ENCODE measurements at places on chromosomes 7 and 10. TPM values are rescaled to one million over a fixed set of nuclear protein-coding genes. Genes with fewer than 3 reads are reported as not detected.

DNA sequence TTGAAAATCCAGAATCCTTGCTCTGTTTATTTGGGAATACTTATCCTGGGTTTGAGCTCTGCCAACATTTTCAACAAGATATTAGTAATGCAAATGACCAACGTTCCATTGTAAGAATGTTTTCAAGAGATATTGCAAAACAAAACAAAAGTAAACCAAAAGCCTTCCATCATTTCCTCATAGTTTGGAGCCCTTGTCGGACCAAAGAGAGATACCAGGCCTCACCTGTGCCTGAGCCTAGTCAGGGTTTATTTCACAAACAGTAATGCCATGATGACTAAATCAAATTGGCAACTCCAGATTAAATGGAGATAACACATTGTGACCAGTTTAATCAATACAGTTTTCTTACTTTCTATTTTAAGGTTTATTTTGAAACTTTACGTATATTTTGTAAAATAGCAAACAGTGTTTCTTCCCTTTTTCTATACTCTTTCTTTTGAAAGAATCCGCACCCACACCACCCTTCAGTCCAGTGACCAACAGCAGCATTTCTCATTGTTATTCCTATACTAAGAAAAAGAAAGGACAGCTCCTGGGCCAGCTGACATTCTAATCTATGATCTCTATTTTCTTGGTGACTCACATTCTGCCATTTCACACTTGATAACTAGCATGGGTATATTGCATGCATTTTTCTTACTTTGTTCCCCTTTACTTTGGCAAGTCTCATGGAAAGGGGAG lies 168.5 kb upstream of the MEOX2 start:
- no peak for DNase-seq

DNA sequence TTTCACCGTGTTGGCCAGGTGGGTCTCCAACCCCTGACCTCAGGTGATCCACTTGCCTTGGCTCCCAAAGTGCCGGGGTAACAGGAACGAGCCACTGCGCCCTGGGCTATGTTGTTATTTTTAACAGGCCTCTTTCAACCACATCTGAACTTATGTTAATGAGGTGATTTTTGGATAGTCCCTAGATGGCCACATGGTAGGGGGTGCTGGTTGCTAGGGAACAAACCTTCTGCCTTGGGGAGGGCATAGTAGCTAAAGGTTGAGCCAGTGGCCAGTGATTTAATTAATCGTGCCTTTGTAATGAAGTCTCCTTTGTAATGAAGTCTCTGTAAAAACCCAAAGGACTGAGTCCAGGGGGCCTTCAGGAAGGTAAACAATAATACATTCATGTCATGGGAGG lies 9.1 kb downstream of the COMTD1 start:
- no peak for DNase-seq

DNA sequence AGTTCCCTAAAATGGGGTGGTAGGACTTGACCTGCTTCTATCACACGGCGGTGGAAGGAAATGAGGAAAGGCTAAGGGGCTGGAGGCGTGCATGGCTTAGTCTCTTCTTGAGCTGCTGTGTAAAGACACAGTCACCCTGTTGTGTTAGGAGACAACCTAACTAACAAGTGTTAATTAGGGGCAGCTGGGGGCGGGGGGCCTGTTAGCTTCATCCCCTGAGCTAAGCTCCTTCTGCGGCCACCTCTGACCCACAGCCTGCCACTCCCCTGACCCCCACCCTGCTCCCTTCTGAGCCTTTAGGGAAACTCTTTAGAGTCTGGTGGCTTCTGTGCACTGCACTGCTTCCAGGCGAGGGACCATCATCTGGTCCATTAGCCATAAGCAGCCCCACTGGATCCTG lies 28.0 kb downstream of the COL17A1 start:
- no peak for DNase-seq

DNA sequence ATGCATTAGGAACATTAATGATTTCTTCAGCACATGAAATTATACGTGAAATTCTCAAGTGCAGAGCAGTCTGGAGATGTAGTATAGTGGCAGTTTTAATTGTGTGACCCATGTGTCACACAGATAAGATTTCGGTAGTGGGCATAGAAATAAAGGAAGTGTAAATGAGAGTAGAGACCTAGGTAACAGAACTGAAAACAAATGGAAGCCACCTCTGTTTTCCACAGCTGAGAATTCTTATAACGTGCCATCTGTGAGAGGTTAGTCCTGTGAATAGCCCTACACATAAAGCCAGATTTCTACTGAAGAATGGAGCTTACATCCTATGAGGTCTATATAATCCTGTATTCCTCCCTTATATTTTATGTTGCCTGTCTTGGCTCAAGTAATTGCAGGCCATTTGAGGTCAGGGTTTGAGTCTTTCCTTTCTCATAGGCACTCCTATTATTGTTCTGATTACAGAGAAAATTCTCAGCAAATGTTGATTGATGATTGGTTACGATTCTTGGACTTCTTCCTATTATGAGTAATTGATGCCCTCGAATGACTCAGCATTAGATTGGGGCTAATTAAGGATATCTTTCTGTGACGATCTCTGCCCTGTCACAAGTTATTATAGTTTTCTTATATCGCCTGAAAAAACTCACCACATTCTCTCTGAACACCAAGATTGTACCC lies 258.2 kb downstream of the KIF20B start:
- DNase-seq: no peak

DNA sequence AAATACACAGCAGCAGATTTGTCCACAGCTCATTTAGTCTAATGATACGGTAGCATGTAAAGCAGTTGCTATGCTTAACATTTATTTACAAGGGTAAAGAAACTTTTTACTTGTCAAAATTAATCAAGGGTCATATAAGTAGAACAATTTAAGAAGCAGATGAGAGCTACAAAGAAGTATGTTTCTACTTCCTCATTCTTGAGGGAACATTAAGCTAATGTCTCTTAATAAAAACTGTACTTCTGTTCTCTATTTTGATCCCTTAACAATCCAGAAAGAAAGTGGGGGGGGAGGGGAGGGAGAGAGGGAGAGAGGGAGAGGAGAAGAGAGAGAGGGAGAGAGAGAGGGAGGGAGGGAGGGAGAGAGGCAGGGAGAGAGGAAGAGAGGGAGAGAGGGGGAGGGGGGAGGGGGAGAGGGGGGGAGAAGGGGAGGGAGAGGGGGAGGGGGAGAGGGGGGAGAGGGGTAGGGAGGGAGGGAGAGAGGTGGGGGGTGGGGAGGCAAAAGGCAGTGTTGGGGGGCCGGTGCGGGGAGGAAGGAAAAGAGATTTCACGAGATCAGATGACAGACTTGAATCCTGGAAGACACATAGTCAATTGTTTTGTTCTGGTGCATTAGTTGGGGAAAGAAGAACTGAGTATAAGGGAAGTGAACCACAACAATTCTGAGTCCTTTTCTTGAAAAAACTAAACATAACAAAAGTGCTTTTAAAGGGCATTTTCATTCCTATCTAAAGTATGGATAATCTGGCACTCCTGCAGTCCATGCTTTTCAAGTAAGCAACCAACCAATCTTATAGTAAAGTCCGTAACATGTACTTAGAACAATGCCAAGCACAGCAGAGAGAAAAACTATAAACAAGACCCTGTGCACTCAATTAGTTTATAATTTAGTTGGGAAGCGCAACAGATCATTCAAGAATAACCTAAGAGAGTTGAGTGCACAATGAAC lies 128.0 kb downstream of the USP6NL start:
- DNase-seq: no peak

GRCh38 chr10:9452056-9452455 lies 1397.6 kb downstream of the GATA3 start:
- no peak for DNase-seq

The SORCS1 gene
- total RNA-seq: 1.7 TPM

The ZNRF2 gene
- total RNA-seq: 7.2 TPM

DNA sequence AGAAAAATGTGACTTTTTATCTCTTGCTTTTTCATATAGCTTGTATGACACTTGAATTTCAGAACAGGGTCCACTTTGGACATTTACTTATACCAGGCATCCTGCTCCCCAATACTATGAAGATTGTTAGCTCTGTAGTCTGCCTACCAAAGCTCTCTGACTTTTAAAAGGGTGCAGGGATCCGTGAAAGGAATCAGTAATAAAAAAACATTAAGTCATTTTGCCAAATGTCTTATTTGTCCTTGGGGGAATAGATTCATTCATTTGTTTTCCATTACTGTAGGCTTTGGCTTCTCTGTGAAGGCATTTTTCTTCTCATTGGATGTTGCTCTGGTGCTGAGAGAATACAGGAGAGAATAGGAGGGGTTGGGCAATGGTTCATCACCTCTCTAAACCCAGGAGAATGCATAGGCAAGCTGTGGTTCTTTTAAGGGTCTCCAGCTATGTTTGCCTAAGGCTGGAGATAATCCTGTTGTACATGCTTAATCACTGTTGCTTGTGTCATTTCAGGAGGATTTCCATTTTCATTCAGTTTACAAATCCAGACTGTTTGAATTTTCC lies 103.5 kb downstream of the SRI start:
- no peak for DNase-seq

The VWA2 gene
- total RNA-seq: 0.08 TPM

GRCh38 chr7:95619921-95620320 lies 23.6 kb upstream of the PDK4 start:
- DNase-seq: no peak

DNA sequence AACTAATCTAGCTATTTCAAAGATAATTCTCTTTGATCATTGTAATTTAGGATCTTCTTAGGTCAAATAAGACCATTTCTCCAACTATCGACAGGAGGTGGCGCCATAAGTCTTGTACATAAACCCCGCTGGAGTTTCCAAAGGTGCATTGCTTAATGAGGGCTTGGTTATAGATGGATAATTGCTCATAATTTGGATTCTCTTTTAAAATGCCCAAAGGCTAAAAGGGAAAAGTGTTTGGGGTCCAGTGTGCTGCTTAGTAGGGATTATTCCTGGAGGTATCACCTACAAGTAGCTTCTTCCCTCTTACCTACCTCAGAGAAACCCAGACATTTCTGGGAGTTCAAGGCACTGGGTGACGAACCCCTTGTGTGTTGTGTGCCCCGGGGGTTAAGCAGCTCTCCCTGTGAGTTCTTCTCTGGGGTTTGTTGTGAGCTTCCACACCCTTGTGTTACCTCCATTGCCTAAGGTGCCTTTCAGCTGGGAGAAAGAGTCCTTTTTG lies 75.2 kb downstream of the PAXIP1 start:
- DNase-seq: no peak

The SLC26A3 gene
- not detected for total RNA-seq

The LBX1 gene
- not detected for total RNA-seq

DNA sequence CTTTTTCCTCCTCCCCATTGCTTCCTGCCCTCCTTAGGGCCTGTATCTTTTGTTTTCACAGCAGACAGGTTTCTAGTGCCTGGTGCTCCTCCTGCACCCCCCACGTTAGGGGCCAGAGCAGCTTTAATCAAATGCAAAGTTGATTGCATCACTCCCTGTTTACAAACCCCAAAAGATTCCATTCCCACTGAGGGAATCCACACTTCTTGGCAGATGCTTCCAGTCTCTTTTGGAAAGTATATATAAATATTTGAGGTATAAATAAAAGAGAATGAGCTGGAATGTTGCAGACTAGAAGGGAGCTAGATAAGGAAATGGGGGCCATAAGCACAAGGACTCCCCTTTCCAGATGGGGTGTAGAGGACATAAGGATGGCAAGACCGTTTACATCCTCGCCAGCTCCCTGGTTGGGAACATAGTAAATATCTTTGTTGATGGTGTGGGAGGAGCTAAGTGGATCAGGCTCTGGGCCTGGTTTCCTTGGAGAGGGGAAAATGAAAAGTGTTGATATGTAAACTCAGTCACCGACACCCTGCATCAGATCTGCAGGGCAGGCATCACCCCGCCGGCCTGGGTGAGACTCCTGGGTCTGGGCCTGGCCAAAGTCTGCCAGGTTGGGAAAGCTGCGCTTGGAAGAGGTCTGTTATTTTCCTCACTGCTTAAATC lies 6.2 kb downstream of the RARRES2 start:
- no peak for DNase-seq

The SLC18A2 gene
- 0.22 TPM for total RNA-seq

DNA sequence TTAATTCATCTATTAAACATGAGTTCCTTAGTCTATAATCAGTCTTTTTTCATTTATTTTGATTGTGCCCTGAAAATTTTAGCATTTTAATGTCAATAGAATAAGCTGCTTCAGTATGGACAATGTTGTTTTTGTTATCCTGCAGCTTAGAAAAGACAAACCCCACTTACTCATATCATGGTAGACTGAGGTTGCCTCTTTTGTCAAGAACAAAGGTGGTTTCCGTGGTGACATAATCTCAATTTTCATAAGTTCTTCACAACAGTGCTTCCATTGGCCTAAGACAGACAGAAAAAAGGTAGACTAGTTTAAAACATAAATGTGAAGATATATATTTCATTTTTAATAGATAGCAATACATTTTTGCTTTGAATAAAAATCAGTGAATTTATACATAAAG lies 69.1 kb downstream of the RTKN2 start:
- DNase-seq: no peak

DNA sequence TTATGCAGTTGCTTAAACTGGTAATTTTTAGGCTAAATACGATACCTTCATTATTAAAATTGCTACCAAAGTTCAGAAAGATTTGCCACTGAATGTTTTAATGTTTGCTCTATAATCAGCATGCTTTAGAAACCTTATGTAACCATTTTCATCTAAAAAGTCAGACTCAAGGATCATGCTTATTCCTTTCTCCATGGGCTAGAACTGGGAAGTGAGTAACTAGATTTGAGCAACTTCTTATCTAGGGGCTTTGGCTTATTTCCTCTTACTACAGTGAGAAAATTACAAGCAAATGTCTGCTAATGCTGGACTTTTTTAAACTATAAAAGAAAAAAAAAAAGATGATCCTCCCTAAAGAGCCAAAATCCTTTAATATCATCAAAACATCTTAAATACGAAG lies 215.9 kb downstream of the CRPPA start:
- DNase-seq: no peak

Data from Right ventricle myocardium superior (tissue), 1 donor.